ENCODE measurements at places on chromosomes 4 and X.

GRCh38 chrX:72366178-72366577, 60.5 kb upstream of the CITED1 start:
- no peak for DNase-seq

DNA sequence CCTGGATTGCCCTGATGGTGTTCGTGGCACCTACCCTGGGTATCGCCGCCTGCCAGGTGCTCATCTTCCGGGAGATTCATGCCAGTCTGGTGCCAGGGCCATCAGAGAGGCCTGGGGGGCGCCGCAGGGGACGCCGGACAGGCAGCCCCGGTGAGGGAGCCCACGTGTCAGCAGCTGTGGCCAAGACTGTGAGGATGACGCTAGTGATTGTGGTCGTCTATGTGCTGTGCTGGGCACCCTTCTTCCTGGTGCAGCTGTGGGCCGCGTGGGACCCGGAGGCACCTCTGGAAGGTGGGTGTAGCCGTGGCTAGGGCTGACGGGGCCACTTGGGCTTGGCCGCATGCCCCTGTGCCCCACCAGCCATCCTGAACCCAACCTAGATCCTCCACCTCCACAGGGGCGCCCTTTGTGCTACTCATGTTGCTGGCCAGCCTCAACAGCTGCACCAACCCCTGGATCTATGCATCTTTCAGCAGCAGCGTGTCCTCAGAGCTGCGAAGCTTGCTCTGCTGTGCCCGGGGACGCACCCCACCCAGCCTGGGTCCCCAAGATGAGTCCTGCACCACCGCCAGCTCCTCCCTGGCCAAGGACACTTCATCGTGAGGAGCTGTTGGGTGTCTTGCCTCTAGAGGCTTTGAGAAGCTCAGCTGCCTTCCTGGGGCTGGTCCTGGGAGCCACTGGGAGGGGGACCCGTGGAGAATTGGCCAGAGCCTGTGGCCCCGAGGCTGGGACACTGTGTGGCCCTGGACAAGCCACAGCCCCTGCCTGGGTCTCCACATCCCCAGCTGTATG, 1.8 kb downstream of the AVPR2 start:
- no peak for DNase-seq

- DNase-seq = no peak
Observed at GRCh38 chrX:135264206-135264605, 12.3 kb downstream of the ETDA start.

DNA sequence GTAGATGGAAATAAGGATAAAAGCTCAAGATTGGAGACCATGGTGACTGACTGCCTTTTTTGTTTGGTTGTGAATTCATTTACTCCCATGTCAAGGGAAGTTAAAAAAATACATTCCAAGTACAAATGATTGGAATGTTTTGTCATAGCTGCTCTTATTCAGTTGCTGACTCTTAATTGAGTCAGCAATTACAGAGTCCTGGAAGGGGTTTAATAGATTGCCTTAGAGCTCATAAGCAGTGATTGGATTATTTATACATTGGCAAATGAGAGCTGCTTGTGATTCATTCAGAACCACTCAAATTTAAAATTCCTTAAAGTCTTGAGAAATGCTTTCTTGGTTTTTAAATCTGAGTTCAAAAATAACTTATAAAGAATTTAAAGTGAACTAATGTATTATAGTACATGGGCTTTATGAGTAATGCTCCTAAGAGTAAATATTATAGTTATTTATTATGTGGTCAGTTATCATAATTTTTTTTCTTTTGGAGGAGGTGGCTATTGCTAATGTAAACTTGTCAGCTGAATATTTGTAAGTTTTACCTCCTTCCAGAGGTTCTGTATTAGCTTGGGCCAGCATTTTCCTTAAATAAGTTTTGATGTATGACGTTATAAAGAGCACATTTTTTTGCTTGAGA, 13.6 kb downstream of the JADE1 start:
- DNase-seq = peak; percentile 64

- DNase-seq = no peak
Observed at GRCh38 chr4:139282065-139282720, 2.2 kb upstream of the MGARP start.

- DNase-seq = peak; percentile 26
Observed at GRCh38 chr4:127018381-127018780, 614.4 kb upstream of the INTU start.

- DNase-seq = peak; percentile 59
Observed at GRCh38 chrX:129706400-129707072, 32.2 kb upstream of the XPNPEP2 start.

DNA sequence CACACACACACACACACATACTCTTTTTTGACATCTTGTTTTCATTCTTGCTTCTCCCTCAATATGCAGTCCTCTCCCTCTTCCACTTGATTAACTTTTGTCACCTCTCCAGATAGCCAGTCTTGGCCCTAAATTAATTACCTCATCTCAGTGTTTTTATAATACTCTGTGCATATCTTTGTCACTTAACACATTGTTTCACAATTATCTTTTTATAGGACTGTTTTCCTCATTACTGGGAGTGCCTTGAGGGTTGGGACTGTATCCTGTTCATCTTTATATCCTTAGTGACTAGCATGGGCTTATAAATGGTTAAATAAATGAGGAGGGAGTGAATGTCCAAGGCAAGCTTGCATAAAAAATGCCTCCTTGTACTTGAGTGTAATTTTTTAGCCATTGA, 33.1 kb downstream of the SYNPO2 start:
- no peak for DNase-seq

GRCh38 chr4:99759346-99759984, 57.2 kb upstream of the DAPP1 start:
- DNase-seq = no peak

DNA sequence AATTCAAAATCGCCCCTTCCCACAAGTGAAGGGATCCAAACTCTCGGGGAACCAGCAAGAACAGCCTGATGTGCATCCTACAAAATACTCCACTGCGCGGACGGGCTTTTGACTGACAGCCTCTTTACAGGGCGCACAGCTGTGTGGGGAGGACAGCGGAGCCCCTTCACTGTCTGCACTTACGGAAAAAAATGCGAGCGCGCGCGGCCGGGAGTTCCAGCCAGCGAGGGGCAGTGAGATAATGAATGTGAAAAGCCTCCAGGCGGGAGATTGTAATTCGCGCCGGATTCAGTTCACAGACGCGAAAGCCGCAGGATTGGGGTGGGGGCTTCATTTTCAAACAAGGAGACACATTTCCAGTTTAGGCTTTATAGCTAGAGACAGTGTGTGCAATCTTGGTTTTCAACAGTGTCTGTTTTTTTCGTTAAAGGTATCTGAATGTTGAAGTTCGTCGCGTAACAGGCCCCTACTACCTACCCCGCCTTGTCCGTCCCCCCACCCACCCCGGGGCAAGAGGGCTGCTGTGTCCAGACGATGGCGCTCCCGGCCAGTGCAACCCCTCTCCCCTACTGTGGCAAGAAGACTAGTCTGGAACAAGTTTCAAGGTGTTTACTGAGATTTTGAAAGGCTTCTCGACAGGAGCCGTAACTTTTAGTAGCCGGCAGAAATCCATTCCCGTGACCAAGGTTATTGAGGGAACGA, 1.7 kb upstream of the GPR50 start:
- DNase-seq = no peak

DNA sequence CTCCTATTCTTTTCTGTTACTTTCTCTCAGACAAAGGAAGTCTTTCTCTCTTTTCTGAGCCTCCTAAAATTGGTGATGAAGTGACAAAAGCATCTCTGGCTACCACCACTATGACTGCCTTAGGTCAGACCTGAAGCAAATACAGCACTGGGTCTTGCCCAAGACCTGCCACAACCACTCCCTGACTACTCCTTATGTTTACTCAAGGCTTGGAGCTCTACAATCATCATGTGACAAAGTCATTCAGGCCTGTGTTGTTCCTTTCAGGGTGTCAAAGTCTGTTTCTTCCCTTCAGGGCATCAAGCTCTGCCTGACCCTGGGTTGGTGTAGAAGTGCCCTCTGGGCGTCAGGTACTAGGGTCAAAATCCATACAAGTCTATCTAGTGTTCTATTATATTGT, 419.2 kb upstream of the CT83 start:
- no peak for DNase-seq

GRCh38 chr4:146592019-146592418, 46.7 kb upstream of the POU4F2 start:
- peak; percentile 51 for DNase-seq
